ENCODE measurements at places on chromosomes 2 and 18.

DNA sequence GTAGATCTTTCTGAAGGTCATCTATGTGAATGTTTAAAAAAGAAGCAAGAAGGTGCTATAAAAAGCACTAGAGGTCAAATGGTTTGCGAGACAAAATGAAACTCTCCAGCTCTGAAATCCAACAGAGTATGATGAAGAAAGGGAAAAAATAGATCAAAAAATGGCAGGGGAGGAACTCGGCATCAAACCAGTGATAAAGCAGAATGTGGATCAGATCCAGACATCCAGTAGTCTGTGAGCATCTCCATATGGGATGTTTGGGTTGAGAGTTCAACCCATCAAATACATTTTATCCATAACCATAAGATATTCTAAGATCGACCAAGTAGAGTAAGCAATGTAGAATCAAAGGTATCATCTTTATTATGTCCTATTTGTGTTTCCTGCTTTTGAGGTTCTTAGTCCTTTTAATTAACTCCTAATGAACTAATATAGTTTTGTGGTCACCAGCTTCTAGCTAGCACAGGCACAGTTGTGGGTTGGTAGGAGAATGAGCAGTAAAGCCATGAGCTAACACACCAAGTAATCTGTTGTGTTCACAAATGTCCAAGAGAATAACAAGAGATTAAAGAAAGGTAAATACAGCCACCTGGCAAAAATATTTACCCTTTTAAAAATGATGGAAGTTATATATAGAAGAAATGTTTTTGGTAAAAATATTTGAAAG lies 160.9 kb downstream of the NEDD4L start:
- DNase-seq: no peak

- DNase-seq: no peak
Observed at GRCh38 chr2:18001671-18002070, 123.2 kb downstream of the KCNS3 start.

- no peak for DNase-seq
Observed at GRCh38 chr2:20488782-20489181, 41.9 kb downstream of the RHOB start.

DNA sequence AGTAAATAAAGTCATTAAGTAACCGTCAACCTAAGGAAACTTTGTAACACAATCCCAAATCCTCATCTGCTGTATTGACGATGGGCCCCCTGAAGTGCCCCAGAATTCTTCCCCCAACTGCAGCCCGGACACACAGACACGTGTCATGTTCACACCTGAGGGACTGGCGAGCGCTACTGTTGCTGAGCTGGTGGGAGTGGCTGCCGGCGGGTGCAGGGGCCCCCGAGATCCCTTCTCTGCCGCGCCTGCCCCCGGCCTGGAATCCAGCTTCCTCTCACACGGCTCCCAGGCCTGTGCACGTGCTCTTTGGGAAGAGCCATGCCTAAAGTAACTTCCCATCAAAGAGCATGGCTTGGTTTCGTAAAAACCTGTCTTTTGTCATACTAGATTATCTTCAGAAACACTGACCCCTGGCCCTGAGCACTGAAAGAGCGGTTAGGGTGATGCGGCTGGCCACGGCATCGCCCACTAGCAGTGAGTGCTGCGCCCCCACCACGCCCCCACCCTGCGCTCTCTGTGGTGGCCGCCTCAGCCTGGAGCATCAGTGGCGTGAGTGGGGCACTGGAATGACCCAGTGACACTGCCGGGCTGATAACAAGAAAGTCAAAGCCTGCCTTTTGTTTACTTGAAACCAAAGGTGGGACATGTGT lies 56.0 kb downstream of the ADI1 start:
- DNase-seq: no peak
